ENCODE measurements at places on chromosomes 1 and 21.

DNA sequence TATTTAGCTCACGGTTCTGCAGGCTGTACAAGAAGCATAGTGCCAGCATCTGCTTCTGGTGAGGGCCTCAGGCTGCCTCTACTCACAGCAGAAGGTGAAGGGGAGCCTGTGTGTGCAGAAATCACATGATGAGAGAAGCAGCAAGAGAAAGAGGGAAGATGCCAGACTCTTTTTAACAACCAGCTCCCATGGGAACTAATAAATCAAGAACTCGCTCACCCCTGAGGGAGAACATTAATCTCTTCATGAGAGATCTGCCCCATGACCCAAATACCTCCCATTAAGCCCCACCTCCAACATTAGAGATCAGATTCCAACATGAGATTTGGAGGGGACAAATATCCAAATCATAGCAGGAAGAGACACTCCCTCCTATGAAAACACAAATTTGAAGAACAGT, 74.1 kb downstream of the OLFML2B start:
- DNase-seq, result no peak

DNA sequence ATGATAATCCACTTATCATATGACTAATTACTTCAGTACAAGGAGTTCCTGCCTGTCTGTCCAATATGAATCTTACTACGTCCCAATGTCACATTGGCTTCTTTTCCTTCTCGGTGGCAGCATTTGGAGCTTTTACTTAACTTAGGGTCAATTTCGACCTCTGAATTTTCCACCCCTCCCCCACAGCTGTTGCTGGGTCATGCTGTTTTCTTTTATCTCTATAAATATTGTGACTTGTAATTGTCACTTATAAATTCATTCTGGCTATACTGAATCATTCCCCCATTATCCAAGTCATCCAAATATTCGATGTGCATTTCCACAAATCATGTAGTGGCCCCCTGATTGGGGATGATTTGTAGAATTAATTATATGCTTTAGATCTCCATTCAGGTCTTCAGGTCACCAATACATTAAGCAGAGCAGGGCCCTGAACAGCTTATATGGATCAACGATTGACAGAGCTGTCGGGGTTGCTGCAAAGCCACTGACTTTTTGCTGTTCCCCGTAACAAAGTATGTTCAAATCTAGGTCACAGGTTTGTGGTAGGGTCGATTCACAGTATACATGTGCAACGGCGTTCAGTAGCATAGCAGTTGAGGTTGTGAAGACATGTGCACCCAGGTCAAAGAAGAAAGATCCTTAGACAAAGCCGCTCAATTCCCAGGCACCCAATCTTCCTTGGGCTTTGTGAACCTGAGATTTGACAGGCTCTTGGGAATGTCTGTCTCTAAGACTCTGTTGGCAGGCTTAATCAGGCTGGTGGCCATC, 18.3 kb upstream of the RNU1-4 start:
- DNase-seq, result no peak

DNA sequence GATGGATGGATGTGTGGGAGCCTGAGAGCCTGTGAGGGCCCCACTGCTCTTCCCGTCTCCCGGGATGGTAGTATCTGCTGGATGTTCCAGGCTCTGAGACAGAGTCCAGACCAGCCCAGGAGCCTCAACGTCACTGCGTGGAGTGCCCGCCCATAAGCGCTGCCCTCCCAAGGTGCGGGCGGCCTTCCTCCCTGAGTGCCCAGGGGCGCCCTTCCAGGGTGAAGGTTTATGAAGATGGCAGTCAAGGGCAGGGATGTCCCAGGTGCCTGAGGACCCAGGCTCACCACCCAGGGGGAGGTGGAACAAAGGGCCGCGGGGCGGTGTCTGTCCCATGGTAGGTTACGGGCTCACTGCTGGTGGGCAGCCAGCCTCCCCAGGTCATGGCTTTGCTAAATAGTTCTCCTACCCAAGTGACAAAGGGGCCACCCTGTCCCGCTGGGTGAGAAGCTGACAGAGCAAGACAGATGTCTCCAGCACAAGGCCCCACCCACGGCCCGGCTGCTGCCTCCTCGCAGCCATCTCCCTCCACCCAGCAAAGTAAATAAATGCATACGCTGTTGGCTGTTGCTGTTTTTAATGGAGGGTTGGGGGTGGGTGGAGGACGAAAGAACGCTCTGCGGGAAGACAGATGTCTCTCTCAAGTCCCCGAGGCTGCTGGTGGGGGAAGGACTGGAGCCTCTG, 9.0 kb upstream of the GPR153 start:
- no peak for DNase-seq

- DNase-seq, result no peak
These were observed 3.2 kb upstream of the SAMD11 start for GRCh38 chr1:920521-920920.

DNA sequence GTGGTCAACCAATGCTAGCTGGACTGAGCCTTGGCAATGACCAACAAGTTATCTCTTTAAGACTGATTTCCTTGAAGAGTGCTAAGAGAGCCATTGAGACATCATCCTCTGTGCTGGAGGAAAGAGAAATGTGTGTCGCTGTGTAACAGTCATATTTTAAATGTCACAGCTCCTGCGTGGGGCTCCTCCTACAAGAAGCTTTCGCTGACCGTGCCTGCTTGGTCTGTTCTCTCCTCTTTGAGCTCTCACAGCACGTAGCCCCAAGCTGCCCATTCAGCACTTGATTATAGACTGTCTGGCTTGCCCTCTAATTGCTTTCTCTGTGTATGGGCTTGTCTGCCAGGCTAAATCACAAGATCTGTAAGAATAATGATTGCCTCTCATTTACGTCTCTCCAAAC, 221.3 kb downstream of the FOXD2 start:
- no peak for DNase-seq

GRCh38 chr1:209641832-209642172, 10.4 kb downstream of the LAMB3 start:
- DNase-seq, result peak; percentile 86

DNA sequence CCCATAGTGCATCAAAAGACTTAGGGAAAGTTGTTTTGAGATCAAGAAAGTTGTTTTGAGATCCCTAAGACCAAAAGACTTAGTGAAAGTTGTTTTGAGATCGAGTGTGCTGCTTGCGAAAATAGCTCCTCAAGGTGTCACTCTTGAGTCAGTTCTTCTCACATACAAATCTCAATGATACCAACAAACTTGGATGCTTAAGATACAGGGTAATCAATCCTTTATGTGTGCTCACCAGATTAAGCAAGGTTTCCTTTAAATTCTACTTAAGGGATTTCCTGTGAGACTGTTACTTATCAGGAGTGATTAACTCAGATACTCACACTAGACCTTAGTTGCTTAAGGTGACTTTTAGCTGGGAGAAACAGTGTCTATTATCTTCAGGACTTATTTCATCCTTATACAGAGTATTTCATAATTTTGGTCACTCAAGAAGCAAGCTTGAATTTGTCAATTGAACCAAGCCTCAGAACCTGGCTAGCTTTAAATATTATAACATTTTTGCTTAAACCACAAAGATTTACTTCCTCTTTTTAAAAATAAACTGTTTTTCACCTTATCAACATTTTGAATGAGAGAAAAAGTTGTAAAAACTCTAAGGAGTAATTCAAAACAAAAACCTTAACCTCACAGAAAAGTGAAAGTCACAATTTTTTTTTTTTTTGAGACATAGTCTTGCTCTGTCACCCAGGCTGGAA, 8.0 kb upstream of the RLF start:
- no peak for DNase-seq

- no peak for DNase-seq
These were observed 65.3 kb upstream of the ZNF326 start for GRCh38 chr1:89929467-89930063.

DNA sequence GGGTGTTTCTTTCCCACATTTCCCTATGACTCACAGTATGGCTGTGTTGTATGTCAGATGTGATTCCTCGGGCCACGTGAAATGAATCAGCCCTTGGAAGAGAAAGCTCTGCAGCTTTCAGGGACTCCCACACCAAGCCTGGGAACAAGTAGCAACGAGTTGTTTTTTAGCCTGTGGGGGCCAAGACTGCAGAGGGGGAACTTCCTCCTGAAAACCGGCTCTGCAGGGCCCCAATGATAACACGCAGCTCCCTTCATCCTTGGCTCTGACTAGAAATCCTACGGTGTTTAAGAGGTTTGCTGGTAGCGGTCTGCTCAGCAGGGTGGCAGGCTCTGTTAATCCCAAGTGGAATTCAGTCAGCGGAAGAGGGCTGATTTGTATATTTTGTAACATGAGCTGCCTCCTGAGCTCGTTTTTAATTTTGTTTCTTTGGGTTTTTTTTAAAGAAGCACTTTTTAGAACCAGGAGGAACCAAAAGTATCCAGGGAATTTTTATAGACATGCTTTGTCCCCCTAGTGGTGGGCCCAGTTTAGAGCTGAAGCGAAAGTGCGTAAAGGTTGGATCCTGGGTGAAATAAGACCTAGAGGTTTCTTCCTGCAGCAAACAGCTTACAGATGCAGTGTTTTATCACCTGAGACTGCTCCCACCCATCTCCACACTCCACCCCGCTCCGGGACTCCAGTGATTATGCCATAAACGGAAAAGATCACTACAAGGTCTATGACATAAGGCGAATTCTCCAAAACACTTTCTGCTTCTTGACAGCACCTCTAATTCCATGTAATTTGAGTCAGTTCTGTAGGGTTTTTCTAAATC, 48.8 kb downstream of the LAMC2 start:
- peak; percentile 91 for DNase-seq

DNA sequence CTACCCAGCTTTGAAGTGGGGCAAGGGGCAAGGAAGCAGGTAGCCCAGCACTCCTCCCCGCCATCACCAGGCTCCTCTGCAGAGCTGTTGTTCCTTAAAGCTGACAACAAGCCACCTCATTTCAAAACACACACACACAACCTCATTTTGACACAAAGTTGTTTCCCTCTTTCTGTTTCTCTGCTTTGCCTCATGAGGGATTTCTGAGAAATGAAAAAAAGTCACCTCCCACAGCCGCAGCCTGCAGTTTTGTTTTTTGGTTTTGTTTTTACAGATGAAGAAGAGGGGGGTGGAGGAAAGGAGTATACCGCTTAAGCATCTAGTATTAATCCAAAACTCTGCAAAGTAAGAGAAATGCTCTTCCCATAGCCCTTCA, 12.1 kb downstream of the MCL1 start:
- no peak for DNase-seq

DNA sequence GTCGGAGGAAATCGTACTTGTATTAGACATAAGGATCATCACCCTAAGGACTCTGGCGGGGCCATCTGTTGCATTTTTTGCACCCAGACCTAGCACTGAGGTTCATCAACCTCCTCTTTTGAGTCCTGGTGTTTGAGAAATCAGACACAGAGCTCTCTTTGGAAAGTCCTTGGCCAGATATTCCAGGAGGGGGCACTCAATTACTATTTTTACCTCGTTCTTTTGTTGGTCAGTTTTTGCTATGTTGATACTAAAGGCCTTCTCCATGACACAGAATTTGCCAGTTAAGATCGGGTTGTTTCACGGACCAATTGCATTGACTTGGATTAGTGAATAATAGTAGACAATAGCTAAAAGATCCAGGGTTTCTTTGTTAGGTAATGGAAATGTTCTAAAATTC, 711.2 kb downstream of the KCNT2 start:
- DNase-seq, result no peak

Data from right atrium auricular region (tissue), 2 donors.